ENCODE measurements at places on chromosomes 6 and 20. TPM values are rescaled to one million over a fixed set of nuclear protein-coding genes. Genes with fewer than 3 reads are reported as not detected.

SLC32A1 gene
- not detected for total RNA-seq

MAP7 gene
- total RNA-seq = 2.8 TPM

DLGAP4 gene
- 25.6 TPM for total RNA-seq

FNDC1 gene
- 0.67 TPM for total RNA-seq

CYP24A1 gene
- total RNA-seq = not detected
